Jurkat, Clone E6-1 (cell line): ENCODE measurements at places on chromosomes 12 and 14.

DNA sequence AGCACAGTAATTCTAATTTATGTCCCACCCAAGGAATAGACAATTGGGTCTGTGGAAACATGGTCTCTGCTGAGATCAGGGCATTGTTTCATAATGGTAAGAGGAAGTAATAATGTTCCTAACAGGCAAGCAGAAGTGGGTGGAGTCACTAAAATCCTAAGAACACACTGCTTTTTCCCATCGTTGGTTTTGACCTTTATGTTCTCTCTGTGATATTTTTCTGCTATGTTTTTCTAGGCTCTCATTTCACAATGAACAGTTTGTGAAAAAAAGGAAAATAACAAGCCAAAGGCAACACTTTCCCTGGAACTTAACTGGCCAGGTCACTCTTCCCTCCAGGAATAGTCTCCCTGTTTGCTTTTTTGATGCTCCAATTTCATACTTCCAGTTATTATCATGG lies 80.6 kb upstream of the OVCH1 start:
- no peak for DNase-seq

DNA sequence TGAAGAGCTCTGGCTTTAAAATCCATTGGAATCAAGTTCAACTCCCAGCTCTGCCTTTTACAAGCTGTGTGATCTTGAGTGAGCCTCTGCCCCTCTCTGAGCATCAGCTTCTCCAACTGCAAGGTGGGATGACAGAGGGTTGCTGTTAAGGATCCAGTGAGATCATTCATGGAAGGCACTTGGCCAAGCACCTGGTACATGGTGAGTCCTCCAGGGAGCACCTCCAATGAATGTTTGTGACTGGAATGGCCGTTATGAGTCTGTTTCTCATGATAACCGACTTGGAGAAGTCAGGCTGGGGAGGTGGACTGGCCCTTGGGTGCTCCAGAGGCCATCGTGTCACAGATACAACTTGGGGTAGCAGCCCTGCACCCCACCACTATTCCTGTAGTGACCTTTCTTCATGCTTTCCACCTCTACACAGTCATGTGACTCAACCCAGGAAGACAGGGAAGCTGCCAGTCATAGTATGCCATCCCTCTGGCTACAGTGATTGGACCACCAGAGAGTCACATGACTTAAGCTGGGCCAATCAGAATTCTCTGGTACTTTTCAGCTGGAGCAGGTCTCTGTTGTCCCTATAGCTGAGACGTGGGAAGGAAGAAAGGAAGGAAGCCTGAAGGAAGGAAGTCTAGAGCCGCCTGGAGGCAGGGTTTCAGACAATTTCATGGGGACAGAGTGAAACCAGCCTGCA lies 146.5 kb upstream of the MYL2 start:
- DNase-seq = peak; percentile 46

GRCh38 chr14:87628129-87628528 lies 364.9 kb downstream of the GALC start:
- DNase-seq = no peak

- no peak for DNase-seq
Measured at GRCh38 chr12:6200256-6201212, at the start of gene CD9. TSS of gene CD9 (plus strand) at chr12:6200400. CDS start at chr12:6200500, 100 bp downstream.

GRCh38 chr12:129467726-129468125 lies 436.1 kb downstream of the TMEM132D start:
- no peak for DNase-seq

DNA sequence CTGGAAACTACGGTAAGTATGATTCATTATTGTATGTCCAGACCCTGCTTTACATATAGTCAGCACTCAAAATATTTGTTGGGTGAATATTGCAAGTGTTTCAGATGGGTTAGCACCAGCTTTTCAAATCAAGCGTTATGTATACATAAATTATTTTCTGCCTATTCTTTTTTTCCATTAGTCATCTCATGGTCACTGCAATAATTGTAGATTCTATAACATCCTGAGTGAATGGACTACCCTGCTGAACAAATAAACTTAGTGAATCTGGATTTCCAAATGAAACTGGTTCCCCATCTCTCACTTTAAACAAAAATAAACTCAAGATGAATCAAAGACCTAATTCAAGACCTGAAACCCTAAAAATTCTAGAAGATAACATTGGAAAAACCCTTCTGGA lies 152.3 kb downstream of the DIO2 start:
- DNase-seq = no peak

GRCh38 chr12:84508851-84509260 lies 403.7 kb downstream of the SLC6A15 start:
- DNase-seq = no peak

- DNase-seq = no peak
Measured at GRCh38 chr12:1207276-1207675, 216.3 kb downstream of the ERC1 start.

DNA sequence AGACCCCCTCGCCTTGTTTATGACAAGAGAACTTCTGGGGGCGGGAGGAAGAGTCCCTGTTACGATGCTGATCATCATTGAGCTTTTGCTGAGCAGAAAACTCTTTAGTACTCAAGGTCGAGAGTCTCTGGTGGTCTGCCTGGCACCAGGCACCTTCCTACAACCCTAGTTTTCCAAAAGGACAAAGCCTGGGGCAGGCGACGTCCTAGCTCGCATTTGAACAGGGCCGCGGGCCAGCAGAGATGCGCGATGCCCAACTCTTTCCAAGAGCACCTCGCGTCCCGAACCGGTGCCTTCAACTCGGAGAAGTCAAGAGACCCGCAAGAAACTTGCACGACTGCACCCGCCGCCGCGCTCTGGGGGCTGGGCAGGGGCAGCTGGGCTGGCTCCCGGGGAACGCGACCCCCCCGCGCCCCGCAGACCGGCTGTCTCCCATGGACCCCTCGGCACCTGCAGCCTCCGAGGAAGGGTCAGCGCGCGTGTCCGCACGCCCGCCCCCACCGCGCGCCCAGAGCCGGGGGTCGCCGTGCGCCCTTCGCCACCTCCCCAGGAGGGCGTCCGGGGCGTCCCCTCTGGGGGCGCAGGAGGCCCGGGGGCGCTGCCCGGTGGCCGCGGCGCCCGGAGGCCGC lies 377 bp upstream of the BCL7A start:
- DNase-seq = no peak

DNA sequence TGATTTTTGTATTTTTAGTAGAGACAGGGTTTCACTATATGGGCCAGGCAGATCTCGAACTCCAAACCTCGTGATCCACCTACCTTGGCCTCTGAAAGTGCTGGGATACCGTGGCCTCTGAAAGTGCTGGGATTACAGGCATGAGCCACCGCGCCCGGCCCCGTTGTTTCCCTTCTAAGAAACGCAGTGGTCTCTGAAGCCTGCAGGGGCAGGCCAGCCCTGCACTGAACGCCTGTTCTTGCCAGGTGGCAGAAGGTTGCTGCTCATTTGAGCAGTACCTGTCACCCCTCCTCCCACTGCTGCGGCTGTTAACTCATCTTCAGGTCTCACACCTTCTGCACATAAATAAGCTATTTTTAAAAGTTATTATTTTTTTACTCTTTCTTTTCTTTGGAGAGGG lies 24.3 kb downstream of the GPRC5A start:
- no peak for DNase-seq

GRCh38 chr12:2353281-2353680 lies 300.5 kb downstream of the CACNA1C start:
- DNase-seq = no peak

DNA sequence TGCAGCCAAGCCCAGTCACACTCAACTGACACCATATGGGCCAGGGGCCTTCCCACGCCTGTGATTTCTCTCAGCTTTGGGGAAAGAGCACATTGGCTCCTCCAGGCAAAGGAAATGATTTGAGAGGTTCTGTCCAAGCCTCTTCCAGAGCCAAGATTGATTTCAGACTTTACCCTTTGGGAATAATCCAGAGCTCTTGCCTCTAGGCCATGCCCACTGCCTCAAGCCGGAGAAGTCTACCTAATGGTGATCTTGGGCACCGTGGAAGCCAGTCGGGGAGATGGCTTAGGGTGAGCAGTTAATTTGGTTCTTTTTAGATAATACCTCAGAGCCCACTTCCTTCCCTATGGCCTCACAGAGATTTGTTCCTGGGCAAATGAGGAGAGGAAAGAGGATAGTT lies 45.0 kb upstream of the NUAK1 start:
- no peak for DNase-seq

- DNase-seq = no peak
Measured at GRCh38 chr12:67853204-67853603, 136.0 kb upstream of the IFNG-AS1 start.

- peak; percentile 73 for DNase-seq
Measured at GRCh38 chr14:92670160-92670559, 78.3 kb downstream of the LGMN start.

- no peak for DNase-seq
Measured at GRCh38 chr14:56889705-56890104, 79.4 kb upstream of the OTX2 start.

DNA sequence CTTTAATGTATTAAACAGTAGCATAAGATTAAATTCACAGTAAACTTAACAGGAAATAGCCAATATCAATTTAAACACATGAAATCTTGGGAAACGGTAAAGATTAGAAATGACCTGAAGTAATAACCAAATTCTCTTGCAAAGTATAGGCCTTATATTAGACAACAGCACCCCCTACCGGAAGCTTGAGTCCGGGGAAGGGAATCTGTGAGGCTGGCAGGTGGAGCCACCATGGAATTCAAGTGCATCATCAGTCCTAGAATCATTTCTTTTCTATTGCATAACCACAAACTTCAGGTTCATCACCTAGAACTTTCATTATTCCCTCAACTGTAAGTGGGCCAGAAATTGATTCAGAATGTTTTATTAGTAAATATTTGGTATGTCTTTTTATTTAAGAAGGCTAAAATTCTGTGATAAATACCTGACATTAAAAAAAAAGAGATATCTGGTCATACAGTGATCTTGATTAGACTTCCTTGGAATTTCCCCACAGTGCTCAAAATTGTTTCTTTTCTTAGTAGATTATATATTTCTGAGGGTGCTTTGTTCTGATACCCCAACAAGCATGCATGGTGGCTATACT lies 48.6 kb downstream of the AP5M1 start:
- peak; percentile 73 for DNase-seq

DNA sequence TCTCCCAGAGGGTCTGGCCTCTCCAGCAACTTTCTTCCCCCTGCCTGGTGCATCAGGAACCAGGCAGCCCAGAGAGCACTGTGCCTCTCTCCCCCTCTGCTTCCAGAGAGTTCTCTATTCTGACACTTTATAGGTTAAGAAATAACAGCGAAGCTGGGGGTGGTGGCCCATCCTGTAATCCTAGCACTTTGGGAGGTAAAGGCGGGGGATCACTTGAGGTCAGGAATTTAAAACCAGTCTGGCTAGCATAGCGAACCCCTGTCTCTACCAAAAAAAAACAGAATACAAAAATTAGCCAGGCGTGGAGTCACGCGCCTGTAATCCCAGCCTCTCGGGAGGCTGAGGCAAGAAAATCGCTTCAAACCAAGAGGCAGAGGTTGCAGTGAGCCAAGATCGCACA lies 58.3 kb downstream of the ESRRB start:
- DNase-seq = no peak
